ENCODE measurements at places on chromosomes 12 and 14. TPM values are rescaled to one million over a fixed set of nuclear protein-coding genes. Genes with fewer than 3 reads are reported as not detected.
A peak's percentile ranks its signal among the peaks of the same experiment; 100 is the strongest.

GRCh38 chr12:46580445-46580844 is 207.9 kb upstream of the SLC38A2 start:
- peaks cover 21% of the 10 kb centered on the region for H3K36me3 ChIP-seq
- no peak overlapping the region for H3K27ac ChIP-seq
- no peak for DNase-seq
- H3K4me1 ChIP-seq = peaks cover 17% of the 10 kb centered on the region
- H3K27me3 ChIP-seq = no peaks in the 10 kb centered on the region
- no peak overlapping the region for H3K4me3 ChIP-seq

DNA sequence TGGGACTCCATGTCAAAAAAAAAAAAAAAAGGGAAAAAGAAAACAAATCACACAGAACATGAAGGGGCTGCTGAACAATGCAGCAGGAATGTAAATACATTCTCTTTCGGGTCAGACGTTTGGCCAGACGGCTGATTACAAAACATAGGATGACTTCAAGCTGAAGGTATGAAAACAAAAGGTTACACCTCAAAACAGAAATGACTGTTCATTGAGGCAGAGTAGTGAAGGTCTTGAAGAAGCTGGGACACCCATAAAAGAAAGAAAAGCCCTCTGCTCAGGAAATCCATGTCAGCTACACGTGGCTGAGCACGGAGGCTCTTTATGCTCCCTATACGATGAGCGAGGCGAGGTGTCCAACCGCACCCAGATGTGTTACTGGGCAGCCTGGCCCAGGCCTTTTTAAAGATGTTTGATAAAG is 37.7 kb downstream of the FGD4 start:
- H3K4me1 ChIP-seq = no peaks in the 10 kb centered on the region

DNA sequence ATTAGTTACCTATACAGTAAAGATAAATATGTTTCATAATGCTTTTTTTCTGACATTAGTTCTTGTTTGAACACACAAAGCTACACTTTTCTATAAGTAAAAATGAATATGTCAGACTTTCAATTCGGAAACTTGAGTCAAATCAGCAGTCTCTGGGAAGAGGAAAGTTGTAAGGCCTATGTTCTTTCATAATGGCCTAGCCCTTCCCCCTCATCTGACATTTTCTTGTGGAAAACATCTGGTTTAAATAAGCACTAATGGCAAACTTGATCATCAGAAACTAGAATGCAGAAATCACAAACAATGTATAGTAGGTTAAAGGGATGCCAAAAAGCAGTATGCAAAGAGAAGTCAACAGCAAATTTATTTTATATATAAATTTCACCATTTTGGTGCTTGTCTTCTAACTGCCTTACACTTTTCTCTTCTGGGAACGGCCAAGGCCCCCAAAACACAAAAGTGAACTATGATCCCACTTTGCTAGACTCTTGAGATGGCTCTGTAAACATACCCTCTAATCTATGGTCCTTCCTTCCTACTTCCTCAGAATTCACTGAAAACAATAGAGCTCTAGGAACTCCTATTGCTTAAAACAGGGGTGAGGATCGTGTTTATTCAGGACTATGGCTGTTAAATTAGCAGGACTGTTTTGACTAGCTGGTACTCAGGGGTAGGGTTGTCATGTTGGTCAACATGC is 444.1 kb downstream of the RAD51B start:
- no peaks in the 10 kb centered on the region for H3K36me3 ChIP-seq
- no peak for DNase-seq
- H3K4me1 ChIP-seq = peaks cover 65% of the 10 kb centered on the region
- no peak overlapping the region for H3K27ac ChIP-seq

- peaks cover 3% of the 10 kb centered on the region for H3K27me3 ChIP-seq
- no peak for DNase-seq
- no peaks in the 10 kb centered on the region for H3K36me3 ChIP-seq
- no peaks in the 10 kb centered on the region for H3K4me1 ChIP-seq
- no peak overlapping the region for H3K4me3 ChIP-seq
- H3K27ac ChIP-seq = no peak overlapping the region
Observed at GRCh38 chr14:41629876-41630275, 23.2 kb downstream of the LRFN5 start.

GRCh38 chr14:64947710-64948611 is 5.4 kb upstream of the GPX2 start:
- DNase-seq = no peak
- H3K4me1 ChIP-seq = peaks cover 26% of the 10 kb centered on the region
- no peaks in the 10 kb centered on the region for H3K27me3 ChIP-seq
- H3K36me3 ChIP-seq = peaks cover 18% of the 10 kb centered on the region

GRCh38 chr12:61920230-61920629 is 340.0 kb upstream of the USP15 start:
- no peaks in the 10 kb centered on the region for H3K4me1 ChIP-seq
- no peak overlapping the region for H3K27ac ChIP-seq
- DNase-seq = no peak
- no peaks in the 10 kb centered on the region for H3K36me3 ChIP-seq

- peaks cover 28% of the 10 kb centered on the region for H3K4me1 ChIP-seq
- no peak overlapping the region for H3K4me3 ChIP-seq
- no peaks in the 10 kb centered on the region for H3K27me3 ChIP-seq
- peaks cover 29% of the 10 kb centered on the region for H3K36me3 ChIP-seq
- no peak overlapping the region for H3K27ac ChIP-seq
- DNase-seq = peak; percentile 32
Observed at GRCh38 chr14:60266021-60266937, 17.3 kb downstream of the PPM1A start.

GRCh38 chr14:86989285-86989684 is 1003.7 kb downstream of the GALC start:
- DNase-seq = no peak
- no peaks in the 10 kb centered on the region for H3K27me3 ChIP-seq
- H3K4me3 ChIP-seq = no peak overlapping the region
- H3K4me1 ChIP-seq = no peaks in the 10 kb centered on the region
- H3K36me3 ChIP-seq = no peaks in the 10 kb centered on the region

DNA sequence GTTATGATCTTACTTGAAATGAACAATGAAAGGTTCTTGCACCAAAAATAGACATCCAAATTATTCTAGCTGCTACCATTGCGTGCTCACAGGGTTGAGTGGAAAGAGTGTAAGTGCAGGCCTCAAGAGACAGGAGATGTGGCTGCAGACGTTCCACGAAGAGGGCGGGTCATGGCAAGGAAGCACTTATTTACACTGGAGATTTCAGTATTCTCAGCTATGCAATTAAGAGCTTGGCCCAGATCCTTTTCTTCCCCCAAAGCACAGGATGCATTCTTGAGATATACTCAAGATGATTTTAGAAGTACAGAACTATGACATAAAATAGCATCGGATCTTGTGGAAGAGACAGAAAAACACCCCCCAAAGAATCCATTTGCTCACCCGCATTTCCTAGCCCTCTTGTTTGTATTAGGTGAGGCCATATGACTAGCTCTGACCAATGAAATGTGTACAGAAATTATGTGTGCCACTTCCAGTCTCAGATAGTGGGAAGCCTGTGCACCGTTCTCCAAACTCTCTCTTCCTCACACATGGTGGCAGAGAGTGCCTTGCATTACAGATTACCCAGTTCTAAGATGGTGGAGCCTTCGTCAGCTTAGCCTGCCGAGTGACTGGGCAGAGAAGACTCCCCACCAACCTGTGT is 261.4 kb downstream of the TTC8 start:
- DNase-seq = no peak
- H3K36me3 ChIP-seq = no peaks in the 10 kb centered on the region
- no peak overlapping the region for H3K27ac ChIP-seq
- peaks cover 2% of the 10 kb centered on the region for H3K27me3 ChIP-seq
- no peak overlapping the region for H3K4me3 ChIP-seq

GRCh38 chr12:6699989-6700645 is 498 bp downstream of the PIANP start:
- no peaks in the 10 kb centered on the region for H3K36me3 ChIP-seq
- peak; percentile 45 for DNase-seq
- H3K27ac ChIP-seq = no peak overlapping the region
- peaks cover 44% of the 10 kb centered on the region for H3K27me3 ChIP-seq

- H3K4me3 ChIP-seq = peak overlapping the region; percentile 46
- H3K4me1 ChIP-seq = peaks cover 93% of the 10 kb centered on the region
- H3K36me3 ChIP-seq = peaks cover 21% of the 10 kb centered on the region
- no peak for DNase-seq
Observed at GRCh38 chr14:91402348-91402747, 15.3 kb downstream of the CCDC88C start.

DNA sequence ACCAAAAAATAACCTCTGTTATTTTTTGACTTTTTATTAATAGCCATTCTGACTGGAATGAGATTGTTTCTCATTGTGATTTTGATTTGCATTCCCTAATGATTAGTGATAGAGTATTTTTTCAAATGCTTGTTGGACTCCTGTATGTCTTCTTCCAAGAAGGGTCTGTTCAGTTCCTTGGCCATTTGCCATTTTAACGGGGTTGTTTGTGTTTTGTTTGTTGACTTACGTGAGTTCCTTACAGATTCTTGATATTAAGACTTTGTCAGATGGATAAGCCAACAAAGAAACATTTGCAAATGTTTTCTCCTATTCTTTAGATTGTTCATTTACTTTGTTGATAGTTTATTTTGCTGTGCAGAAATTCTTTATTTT is 651.6 kb upstream of the LRFN5 start:
- no peak overlapping the region for H3K4me3 ChIP-seq
- H3K27ac ChIP-seq = no peak overlapping the region
- DNase-seq = no peak
- H3K36me3 ChIP-seq = no peaks in the 10 kb centered on the region

DNA sequence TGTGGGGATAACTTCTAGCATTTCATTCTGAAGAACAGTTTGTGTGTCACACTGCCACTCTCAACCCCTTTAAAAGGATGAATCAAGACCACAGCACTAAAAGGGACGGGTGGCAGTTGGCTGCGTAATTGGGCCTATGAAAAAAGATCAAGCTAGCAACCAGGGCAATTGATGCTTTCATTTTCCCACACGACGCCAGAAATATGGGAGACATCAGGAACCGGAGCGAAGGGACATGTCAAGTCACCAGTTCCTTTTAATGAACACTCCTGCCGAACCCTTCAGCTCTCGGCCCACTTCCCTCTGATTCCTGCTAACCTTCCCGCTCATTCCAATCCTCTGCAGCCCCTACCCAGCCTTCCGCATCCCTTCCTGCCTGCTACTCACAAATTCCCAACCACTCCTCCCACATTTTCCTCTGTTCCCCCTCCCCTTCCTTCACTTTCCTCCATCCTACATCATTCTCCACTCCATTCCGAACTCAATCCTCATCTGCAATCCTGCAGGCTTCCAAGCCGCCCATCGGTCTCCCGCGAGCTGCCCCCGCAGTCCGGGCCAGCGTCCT is 753 bp downstream of the CSRNP2 start:
- peaks cover 47% of the 10 kb centered on the region for H3K4me1 ChIP-seq
- DNase-seq = peak; percentile 51
- H3K36me3 ChIP-seq = peaks cover 15% of the 10 kb centered on the region
- H3K27me3 ChIP-seq = no peaks in the 10 kb centered on the region

DNA sequence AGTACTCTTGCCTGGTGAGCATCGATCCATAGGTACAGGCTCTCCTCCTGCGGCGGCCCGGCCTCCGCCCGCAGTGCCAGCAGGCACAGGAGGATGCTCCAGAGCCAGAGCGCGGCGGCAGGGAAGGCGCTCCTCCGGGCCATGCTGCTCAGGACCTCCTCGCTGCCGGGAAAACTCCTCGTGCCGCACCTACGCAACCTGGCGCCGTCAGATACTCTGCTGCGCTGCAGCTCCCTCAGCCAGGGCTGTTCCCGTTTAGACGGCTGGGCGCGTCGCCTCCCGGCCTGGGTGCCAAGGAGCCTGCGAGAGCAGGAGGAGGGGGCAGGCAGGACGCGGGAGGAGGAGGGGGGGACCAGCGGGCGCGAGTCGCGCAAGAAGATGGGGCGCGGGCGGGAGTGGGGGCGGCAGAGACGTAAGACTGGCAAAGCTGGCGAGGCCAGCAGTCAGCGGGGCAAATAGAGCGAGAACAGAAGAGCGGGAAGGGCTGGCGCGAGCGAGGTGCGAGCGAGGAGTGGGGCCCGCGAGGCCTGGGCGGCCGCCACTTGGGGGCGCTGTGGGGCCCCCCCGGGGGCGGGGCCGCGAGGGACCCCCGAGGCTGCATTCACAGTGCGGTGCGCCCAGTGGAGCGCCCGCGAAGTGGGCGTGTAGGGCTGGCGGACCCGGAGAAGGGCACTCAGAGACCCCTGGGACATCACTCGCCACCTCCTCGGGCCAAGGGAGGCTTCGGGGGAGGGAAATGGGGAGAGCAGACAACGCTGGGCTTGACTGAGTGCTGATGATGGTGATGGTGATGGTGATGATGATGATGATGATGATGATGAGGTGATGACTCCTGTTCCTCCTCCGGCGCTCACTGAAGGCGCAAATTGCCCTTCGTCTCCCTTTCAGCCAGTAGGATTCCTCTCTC is at the start of gene WIF1:
WIF1 (minus strand) TSS at position 257 of the 907 bp plus-strand sequence; CDS start at position 143, 114 bp downstream.
- H3K4me3 ChIP-seq = peak within 1 kb of the TSS; percentile 32
- peak; percentile 56 for DNase-seq
- peaks cover 31% of the 10 kb centered on the region for H3K27me3 ChIP-seq
- H3K4me1 ChIP-seq = peaks cover 6% of the 10 kb centered on the region
- no peaks in the 10 kb centered on the region for H3K36me3 ChIP-seq

DNA sequence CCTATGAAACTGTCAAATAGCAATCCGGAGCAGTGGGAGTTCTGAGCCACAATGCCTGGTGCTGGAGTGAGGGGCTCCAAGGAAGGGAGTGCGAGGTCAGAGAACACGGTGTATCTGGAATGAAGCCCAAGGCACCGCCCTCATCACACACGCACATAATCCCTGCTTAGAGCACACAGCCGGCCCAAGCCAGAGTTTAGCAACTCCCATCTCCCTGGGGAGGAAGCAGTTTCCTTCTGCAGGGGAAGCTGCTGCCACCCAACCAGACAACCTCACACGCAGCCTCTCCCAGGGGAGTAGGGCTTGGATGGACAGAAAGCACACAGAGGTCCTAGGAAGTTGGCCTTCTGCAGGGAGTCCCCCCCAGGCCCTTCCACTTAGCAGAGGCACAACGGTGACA is 31.3 kb downstream of the ACTN1 start:
- H3K27me3 ChIP-seq = no peaks in the 10 kb centered on the region
- no peak for DNase-seq
- H3K4me3 ChIP-seq = no peak overlapping the region

DNA sequence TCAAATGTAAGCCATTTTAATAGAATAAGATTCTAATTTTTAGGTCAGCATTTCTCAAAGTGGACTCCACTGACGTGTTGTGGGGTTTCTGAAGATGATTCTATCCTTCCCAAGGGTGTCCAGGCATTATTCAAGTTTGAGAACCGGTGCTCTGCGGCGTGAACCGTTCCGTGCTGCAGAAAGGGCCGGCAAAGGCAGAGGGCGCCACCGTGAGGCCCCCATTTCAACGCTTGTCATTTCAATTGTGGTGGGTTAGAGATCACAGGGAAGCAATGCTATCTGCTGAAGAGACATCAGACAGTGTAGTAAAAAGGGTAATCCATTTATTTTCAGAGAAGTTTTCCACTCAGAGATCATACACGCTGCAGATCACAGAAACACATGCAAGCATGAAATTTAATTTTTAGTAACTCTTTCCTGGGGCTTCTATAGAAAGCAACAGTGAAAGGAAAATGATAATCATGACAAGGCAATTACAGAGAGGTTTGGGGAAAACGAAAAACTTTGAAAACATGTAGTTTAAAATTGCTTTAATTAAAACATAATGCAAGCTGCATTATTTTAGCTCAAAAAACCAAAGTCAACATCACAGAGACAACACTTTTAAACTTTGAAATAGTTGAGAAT is 201.7 kb downstream of the EXOC5 start:
- H3K36me3 ChIP-seq = no peaks in the 10 kb centered on the region
- H3K4me3 ChIP-seq = no peak overlapping the region
- no peaks in the 10 kb centered on the region for H3K4me1 ChIP-seq
- peak; percentile 71 for DNase-seq
- H3K27me3 ChIP-seq = peaks cover 25% of the 10 kb centered on the region

Gene APOF
- not detected for total RNA-seq

Gene SMCO2
- not detected for total RNA-seq

Gene SLCO1C1
- not detected for total RNA-seq

Gene TMTC1
- 0.04 TPM for total RNA-seq

Data from activated CD4-positive, alpha-beta T cell treated with anti-CD3 and anti-CD28 coated beads for 36 hours (primary cell).